ENCODE measurements at places on chromosomes 12 and 14.

DNA sequence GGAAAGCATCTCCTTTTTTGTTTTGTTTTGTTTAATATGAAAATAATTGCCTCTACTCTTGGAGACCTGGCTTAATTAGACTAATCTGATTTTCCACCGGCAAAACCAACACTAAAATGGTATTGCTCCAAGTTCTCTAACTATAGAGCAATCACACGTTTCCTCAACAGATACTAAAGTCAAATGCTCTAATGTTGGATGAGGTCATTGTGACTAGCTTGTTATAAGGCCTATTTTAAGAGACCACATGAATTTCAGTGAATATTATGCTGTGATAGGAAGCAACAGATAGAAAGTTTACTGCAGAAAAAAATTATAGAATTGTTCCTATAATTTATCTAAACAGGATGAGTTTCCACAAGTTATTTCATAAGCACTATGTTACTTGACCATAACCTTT, 3.3 kb upstream of the CCDC196 start:
- DNase-seq, result no peak

GRCh38 chr12:105812366-105812765, 326.4 kb downstream of the NUAK1 start:
- DNase-seq, result no peak

- DNase-seq, result no peak
Measured at GRCh38 chr14:50059763-50060616, 56.4 kb downstream of the VCPKMT start.

DNA sequence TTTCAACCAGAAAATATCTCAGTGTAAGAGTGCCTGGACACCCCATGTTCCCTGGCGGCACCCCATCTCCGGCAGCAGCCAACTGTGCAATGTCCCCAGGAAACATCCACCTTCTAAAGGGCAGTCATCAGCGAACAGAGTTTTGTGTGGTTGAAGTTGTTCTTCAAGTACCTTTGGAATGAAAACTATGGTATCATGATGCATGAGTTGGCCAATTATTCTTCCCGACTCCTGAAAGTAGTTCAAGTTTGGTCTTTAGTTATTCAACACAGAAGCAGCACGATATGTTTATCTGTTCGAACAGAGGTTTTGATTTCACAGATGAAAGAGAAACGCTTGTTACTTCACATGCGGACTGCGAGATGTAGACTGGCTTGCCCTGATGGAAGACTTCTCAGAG, 21.1 kb upstream of the TTC7B start:
- no peak for DNase-seq

GRCh38 chr12:50351120-50352043, 45.0 kb downstream of the FAM186A start:
- no peak for DNase-seq

DNA sequence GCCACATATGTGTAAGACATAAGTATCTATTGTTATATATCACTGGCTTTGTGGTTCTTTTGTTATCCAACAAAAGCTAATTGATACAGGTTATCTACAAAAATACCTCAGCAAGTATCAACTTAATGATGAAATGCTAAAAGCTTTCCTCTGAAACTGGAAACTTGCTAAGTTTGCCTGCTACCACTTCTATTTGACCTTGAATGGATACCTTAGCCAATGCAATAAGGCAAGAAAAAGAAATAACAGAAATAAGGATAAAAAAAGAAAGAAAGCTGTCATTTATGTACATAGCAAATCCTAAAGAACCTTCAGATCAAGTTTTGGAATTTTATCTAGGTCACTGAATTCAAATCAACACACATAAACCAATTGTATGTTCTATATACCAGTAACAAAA, 35.5 kb upstream of the RASSF3 start:
- no peak for DNase-seq

DNA sequence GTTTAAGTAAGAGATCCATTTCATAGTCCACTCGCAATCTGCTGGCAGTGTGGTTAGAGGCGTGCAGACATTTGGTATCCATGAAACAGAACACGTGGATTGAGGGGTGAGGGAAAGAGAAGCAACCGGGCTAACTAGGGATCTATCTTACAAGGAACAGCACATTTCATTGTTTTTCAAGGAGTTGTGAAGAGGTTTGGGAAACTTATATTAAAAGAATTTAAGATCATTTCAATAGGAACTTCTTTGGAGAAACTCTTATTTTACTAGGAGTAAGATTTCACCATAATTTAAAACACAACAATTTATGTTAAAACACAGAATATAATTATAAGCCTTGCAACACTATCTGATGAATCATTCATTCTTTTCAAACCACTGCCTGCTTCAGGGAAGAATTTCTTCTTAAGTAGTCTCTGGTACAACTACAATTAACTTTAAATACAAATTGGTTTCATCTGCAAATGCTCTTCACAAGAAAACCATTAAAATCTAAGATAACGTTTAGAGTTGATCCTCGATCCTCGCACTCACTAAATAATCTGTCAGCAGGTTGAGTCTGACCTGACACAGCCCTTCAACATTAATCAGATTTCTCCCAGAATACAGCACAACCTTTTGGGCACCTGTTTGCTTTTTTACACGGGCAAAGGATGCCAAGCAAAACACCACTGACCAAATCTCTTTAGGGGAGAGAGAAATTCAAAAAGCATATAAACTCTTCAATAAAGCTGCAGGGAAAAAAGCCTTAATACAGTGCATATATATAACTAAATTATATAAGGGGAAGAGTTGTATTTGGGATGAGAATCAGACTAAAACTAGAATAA, 27.3 kb downstream of the PPTC7 start:
- DNase-seq, result no peak

- no peak for DNase-seq
Measured at GRCh38 chr14:34325493-34325892, 136.5 kb downstream of the SPTSSA start.

- DNase-seq, result no peak
Measured at GRCh38 chr12:3110578-3110977, 33.4 kb downstream of the TSPAN9 start.

GRCh38 chr12:55034218-55034617, 14.4 kb downstream of the NEUROD4 start:
- DNase-seq, result no peak

- DNase-seq, result no peak
Measured at GRCh38 chr14:26820138-26820537, 222.3 kb upstream of the NOVA1 start.

GRCh38 chr12:121767525-121768016, 25.9 kb downstream of the RHOF start:
- no peak for DNase-seq

DNA sequence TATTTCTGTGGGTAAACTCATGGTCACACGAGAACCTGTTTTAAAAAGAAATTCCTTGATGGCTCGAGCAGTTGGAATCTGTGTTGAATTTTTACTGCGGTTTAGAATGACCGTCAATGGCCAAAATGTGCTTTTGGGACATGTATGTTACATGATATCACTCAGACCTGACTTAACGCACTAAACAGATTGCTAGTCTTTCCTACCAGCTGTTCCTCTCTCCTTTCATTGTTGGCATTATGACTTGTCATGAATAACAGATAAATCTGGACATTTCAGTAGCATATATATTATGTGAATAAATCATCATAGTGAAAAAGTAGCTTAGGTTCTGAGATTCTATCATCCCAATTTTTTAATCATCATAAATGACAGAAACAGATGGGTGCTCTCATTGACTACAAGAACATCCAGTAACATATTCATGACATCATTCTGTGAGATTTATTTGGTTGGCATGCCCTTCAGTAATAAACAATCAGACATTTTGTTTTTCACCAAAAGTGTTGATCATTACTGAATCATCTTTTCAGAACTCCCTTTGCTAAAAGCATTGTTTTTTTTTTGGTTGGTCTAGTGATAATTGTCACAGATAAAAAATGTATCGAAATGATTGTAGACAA, 57.9 kb upstream of the NAV3 start:
- DNase-seq, result no peak

DNA sequence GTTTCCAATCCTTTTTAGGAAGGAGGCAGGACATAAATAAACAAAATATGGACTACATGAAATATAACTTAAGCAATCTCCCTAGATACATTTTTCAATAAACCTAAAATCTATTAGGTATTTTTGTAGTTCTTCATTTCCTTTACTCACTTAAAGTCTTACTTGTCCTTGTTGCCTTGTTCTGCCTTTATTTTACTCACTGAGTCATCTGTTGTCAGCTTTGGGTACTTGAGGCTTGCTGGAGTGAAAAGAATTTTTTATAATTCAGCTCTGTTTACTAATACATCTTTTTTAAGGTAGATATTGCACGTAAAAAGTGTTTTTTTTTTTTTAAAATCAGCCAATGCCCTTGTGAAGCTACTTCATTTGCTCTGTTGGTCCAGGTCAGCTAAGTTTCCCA, 216.2 kb downstream of the PELI2 start:
- no peak for DNase-seq

DNA sequence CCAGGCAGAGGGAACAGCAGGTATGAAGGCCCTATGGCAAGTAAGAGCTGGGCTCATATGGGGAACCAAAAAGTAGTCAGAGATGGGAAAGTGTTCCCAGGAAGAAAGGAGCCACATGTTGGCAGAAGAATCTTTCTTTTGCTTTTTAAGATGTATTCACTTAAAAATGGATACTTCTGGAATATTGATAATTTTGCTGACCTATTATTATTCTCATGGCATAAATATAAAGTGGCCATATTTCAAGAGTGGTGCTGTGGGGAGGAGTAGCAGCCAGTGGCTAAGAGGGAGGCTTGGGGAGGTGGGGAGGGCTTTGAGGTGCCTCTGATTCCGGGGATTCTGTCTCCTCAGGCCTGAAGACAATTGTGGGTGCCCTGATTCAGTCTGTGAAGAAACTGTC, 108.2 kb downstream of the SCN8A start:
- no peak for DNase-seq

DNA sequence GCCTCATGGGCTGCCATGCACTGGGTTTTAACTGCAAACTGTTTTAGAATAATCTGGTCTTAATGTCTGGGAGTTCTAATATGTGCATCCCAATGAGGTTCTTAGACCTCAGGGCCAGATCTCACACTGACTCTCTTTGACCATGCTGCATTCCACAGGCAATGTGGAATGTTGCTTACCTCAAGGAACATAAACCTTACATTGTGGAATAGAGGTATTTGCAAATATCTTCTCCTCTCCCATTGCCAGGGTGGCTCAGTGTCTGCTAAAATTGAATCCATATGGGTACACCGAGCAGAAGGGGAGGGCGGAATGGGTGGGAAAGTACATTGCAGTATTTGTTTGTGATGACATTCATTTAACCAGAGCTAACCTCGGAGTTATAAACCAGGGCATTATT, 78.6 kb downstream of the CHST11 start:
- no peak for DNase-seq

DNA sequence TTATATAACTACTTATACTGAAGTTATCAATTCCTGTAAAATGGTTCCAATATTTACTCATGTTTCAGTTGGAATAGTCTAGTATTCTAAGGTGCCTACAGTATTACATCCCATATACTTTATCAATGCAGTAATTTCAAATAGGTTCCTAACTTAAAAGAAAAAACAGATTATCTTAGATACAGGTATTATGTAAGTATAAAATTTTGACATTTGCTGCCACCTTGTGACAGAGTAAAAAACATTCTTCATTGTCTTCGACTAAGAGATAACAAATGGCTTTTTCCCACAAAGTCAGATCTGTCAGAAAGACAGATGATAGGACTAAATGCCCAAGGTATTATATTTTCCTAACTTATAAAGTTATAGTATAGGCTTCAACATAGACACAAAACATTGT, 78.7 kb downstream of the TXNDC16 start:
- no peak for DNase-seq

GRCh38 chr12:47717443-47718193, 7.7 kb downstream of the ENDOU start:
- DNase-seq, result no peak

- DNase-seq, result no peak
Measured at GRCh38 chr12:32296567-32296966, 102.8 kb upstream of the FGD4 start.

DNA sequence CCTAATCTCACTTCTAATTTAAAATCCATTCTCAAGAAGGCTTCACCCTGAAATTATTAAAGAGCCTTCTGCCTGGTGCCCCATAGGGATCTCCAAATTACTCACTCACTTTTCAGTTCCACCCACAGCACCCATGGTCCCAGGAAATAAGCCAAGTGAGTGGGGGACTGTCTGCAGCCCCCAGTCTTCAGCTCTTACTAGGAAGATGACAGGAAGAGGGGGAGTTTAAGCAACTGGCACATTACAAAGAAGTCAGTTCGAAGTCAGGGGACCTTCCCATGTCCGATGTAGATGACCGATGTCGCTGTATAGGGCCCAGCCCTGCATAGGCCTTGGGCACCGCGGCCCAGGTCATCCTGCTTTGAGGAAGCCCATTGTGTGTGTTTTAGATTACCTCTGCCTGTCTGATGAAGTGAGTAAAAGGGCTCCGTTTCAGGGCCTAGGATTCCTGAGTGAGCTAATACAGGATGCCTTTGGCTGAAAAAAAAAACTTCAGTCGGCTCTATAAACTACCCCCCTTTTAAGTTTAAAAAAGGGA, 1.9 kb downstream of the ACTN1 start:
- DNase-seq, result no peak

DNA sequence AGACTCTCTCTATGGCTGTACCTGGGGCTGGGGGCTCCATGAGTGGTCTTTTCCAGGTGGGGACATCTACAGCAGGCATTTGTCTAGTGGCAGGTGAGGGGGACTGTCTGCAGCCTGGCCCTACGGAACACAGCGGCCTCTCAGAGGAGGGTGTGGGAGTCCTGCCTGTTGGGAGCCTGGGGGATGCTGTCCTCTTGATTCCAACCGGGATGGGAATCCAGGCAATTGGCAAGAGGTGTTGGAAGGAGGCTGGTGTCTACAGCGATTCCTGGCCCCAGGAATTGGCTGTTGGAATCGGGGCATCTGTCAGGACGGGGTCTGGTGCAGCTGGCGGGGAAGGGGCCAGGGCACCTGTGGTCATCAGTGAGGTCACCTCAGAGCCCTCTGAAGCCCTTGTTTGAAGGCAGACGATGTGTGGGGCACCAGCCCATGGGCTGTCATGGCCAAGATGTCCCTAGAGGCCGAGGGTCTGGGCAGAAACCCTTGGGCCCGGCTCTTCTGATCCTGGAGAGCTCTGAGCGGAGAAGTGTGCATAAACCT, 386.3 kb downstream of the TMEM121 start:
- DNase-seq, result no peak

DNA sequence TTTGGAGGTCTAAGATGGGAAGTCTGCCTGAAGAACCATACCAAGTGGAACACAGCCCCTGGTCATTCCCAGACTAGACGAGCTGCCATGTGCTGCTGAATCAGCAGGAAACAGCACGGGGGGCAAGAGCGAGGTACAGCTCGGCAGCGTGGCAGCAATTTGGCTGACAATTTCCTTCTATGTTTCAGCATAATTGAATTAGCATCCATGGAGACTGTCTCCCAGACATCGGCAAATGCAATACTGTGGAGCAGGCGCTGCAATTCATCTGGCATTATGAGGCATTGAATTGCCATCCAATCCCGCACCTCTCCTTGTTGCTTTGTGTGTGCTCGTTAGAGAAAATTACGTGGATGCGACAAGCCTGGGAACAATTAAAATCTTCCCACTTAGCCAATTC, 46.0 kb upstream of the CCDC60 start:
- DNase-seq, result no peak

GRCh38 chr12:103833891-103834290, 7.1 kb downstream of the NT5DC3 start:
- DNase-seq, result no peak
